CD4-positive, alpha-beta T cell (primary cell): ENCODE measurements at places on chromosomes 2 and 18.
A peak's percentile ranks its signal among the peaks of the same experiment; 100 is the strongest.

GRCh38 chr2:74406035-74406434 lies 15.4 kb downstream of the C2orf81 start:
- no peak for DNase-seq

DNA sequence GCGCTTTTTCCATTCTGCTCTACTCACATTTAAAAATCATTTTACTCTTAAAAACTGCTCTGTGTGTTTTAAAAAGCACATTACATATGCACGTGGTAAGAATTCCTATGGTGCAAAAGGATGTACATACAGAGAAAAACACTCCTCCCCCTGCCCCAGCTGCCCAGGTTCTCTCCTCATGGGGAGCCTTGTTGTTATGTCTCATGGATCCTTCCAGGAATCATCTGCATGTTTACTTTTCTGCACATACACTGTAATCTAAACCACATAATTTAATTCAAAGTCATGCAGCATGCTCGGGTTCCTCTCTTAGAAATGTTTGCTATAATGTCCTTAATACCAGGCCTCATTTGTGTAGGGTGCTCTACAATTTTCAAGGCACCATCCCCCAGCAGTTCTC lies 243.3 kb downstream of the LOXHD1 start:
- DNase-seq, result no peak

GRCh38 chr2:41197781-41198180 lies 745.9 kb upstream of the SLC8A1 start:
- no peak for DNase-seq

- DNase-seq, result no peak
These were observed 12.3 kb downstream of the CYS1 start for GRCh38 chr2:10067881-10068280.

DNA sequence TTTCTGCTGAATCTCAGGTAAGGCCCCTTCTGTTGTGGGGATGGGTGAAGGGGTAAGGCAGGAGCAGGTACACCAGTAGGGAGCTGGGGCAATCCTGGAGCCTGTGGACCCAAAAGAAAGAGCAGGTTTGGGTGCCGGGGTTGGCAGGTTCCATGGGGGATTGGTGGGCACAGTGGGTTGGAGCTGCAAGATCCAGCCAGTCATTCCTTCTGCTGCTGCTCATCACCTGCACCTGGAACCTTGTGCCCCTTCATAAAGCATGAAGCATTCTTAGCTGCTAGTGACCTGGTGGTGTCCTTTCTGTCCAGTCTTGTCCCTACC lies 24.9 kb downstream of the FHOD3 start:
- no peak for DNase-seq

- DNase-seq, result no peak
These were observed 1.3 kb upstream of the KCMF1 start for GRCh38 chr2:84969511-84970209.

DNA sequence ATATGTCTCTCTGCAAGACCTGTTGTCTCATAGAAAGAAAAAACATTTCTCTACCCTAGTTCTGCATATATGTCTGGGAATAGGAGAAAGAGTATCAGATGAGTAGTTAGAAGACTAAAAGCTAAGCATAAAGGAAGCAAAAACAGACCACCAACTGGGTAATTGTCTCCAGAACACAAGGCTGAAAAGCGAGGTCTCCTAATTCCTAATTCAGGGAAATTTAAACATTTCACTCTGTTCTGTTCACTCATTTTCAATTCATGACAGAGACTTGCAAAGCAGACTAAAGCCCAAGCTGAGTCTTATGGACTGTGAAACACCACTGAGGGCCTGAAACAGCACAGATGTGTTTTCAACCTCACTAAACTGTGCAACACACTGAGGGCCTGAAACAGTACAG lies 224.4 kb upstream of the TMEM200C start:
- no peak for DNase-seq

DNA sequence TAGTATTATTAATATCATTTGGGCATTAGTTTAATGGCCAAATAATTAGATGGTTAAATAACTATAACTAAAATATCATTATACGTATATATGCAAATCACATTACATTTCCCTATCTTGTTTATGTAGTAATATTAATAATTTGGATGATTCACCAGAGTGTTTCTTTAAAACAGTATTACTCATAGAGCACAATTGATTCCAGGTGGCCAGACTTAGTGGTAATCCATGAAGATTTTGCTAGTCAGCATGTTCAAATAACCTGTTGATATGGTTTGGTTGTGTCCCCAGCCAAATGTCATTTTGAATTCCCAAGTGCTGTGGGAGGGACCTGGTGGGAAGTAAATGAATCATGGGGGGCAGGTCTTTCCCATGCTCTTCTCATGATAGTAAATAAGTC lies 782.3 kb downstream of the LRP1B start:
- no peak for DNase-seq

GRCh38 chr2:55768991-55769390 lies 75.3 kb upstream of the PNPT1 start:
- no peak for DNase-seq

DNA sequence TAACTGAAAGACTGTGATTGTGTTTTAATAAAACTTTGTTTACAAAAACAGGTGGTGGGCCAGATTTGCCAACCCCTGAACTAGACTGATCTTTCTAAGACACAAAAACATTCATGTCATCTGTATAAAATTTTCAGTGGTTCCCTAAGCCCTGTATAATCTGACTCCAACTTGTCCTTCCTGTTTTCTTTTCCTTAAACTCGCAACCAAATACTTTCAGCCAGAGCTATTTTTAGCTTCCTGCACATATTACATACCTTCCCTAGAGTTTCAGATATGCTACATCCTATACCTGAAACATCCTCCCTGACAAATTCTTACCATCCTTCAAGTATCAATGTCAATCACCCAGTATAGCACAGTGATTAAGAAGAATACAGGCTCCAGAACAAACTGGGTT lies 4.8 kb downstream of the GCFC2 start:
- DNase-seq, result no peak

DNA sequence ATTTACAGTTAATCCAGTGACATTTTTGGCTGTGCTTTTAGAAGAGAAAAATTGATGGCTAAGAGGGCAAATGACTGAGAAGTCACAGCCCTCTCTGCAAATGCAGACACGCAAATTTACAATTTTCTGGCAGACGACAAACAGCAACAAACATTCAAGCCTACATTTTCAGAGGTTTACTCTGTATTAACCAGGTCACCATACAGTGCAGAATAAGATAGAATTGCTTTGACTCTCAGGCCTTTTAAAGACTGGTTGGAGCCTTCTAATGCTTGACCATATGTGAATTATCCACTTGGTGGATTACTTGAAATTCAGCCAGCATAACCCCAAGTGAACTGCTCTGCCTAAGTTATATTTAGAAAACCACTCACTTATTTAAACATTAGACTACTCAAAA lies 280.9 kb upstream of the STON1 start:
- no peak for DNase-seq

- peak; percentile 43 for DNase-seq
These were observed 31.6 kb upstream of the SNORC start for GRCh38 chr2:232838406-232838874.

DNA sequence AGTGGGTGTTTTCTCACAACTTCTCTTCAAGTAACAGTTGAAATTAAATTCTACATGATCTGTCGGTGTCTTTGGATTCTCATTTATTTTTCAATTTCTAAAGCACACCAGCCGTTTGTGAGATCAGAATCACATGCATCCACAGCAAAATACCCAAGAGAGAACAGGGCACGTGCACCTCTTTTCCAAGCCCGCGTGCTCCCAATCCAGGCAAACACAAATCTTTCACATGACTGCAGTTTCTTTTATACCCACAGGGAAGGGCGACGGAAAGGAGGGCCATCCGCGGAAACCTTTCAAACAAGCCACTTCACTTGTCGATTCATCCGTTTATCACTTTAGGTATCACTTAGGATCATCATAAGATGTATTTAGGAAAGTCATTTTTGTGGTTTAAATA lies 13.0 kb upstream of the DAPL1 start:
- no peak for DNase-seq

DNA sequence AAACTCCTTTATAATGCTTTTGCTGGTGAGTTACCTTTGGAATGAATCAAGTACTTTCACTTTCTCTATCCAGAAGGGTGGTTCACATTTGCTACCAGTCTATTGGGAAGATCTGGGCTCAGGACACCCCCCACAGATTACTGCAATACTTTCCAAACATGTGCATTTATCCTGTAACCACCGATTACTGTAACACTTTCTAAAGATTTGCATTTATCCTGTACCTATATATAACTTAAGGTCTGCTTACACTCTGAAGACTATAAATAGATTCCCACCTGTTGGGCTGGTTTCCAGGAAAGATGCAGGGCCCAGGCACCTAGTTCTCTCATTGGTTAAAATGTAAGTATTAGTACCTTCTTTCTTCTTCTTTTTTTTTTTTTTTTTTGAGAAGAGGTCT lies 113.0 kb upstream of the NEDD4L start:
- no peak for DNase-seq
